COR-L47 (cell line): ENCODE measurements at places on chromosomes 4 and X.

GRCh38 chrX:15908603-15909290 is 54.1 kb upstream of the AP1S2 start:
- no peak for DNase-seq

GRCh38 chr4:123747016-123747415 is 350.4 kb downstream of the SPRY1 start:
- DNase-seq: no peak

GRCh38 chrX:103635436-103635835 is 6.7 kb downstream of the TCEAL1 start:
- DNase-seq: no peak

- DNase-seq: no peak
These were observed 76.8 kb downstream of the RTL5 start for GRCh38 chrX:72054779-72055489.

DNA sequence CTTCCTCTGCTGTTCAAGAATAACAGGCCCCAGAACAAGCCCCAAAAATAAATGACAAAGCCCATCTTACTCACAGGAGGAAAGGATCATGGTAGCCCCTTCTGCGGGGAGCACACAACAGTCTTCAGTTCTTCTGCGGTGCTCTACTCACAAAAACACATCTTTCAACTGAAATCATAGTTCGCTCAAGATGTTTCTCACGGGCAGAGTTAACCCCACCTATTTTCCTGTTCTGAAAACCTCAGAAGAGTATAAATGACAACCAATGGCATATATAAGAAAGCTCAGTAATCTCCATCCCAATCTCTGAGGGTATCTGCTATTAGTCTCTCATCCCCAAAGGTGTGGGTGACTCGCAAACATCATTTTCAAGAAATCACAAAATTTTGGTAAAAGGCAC is at the start of gene TXK:
TXK (minus strand) TSS at position 170 of the 400 bp plus-strand sequence; CDS start at position 90, 80 bp downstream.
- DNase-seq: no peak

- DNase-seq: no peak
These were observed 17.0 kb downstream of the ENOX2 start for GRCh38 chrX:130885996-130886395.

- no peak for DNase-seq
These were observed 15.3 kb downstream of the INTU start for GRCh38 chr4:127648061-127648460.

- no peak for DNase-seq
These were observed 82.8 kb upstream of the AMELX start for GRCh38 chrX:11210415-11210801.

GRCh38 chr4:101104312-101105052 is 242.8 kb downstream of the PPP3CA start:
- DNase-seq: no peak
